ENCODE measurements at places on chromosomes 7 and 10.

- DNase-seq = peak; percentile 58
Measured at GRCh38 chr10:94108200-94108599, 114.5 kb downstream of the PLCE1 start.

GRCh38 chr10:70786799-70787415, 1.7 kb upstream of the TBATA start:
- DNase-seq = no peak

DNA sequence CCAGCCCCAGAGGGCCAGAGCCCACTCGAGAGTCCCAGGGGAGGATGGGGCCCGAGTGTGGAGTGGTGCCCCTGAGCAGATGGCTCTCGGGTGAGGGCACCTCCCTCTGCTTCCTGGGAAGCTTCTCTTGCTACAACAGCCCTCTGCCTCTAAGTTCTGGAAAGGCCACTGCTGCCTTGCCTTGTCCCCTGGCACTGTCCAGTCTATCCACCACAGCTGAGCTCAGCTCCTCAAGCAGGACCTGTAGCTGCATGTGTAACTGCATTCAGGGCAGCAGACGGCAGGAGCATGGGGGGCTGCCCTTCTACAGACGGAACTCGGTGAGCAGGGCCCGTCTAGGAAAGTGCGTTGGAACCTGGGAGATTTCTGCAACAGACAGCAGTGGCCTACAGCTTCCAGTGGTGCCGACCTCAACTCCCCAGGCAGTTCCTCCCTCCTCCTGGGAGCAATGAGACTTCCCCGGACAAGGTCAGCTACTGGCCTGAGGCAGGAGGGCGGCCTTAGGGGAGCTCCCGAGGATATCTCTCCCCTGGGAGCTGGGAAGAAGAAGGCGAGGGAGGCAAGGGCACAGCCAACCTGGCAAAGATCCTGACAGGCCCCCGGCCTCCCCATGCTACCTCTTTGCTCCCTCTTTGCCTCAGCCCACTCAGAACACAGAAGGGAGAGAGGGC, 88.5 kb downstream of the DLG5 start:
- no peak for DNase-seq

DNA sequence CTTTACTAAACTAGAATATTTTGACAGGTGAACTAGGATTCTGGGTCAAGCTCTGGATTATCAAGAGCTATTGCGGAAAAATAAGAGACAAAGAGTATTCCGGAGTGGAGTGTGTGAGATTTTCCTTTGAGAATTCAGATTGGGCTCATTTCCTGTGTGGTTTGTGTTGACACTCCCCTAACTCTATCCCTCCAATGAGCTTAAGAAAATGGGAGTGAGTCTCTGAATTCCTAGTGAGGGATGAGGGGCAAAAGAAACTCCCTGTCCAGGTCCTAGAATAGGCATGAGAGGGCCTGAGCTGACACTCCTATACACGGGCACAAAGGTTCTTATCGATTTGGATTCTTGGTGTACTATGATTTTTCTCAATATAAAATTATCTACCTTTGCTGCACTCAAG, 10.2 kb downstream of the KLF14 start:
- no peak for DNase-seq

DNA sequence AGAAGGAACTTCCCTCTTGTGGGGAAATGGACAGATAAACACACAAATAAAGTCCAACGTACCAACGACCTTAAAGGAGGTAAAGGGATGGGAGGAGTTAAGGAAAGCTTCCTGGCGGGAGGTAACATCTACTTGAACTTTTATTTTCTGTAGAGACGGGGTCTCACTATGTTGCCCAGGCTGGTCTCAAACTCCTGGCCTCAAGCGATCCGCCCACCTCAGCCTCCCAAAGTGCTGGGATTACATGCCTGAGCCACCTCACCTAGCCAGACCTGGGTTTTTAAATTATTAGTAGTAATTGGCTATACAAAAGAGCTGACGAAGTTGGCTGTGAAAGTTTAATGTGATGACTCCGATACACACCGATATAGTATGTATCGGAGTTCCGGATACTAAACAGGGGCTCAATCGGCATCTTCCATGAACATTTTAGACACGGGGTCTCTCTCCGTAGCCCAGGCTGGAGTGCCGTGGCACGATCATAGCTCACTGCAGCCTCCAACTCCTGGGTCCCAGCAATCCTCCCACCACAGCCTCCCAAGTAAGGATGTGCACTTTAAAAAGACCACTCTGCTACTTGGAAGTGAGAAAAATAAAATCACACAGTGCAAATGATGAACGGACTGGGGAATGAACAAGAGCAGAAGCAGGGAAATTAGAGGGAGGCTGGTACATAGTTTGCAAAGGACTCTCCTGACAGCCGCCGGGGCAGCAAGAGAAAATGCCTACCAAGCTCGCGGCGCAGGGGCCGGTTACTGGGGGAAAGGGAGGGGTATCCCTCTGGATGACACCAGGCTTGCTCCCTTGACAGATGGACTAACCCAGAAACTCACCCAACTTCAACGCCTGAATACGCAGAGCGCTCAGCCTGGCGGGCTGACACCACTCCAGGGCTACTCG, 1.0 kb downstream of the BCL7B start:
- DNase-seq = no peak

GRCh38 chr7:40192036-40192435, 57.2 kb downstream of the SUGCT start:
- peak; percentile 56 for DNase-seq

GRCh38 chr10:103102195-103102594, 90.9 kb downstream of the NT5C2 start:
- no peak for DNase-seq

- DNase-seq = no peak
Measured at GRCh38 chr7:29332042-29332811, 137.7 kb downstream of the CHN2 start.

- no peak for DNase-seq
Measured at GRCh38 chr7:72925546-72926120, 738 bp downstream of the POM121 start.

GRCh38 chr10:23075672-23076071, 19.7 kb upstream of the MSRB2 start:
- DNase-seq = no peak

DNA sequence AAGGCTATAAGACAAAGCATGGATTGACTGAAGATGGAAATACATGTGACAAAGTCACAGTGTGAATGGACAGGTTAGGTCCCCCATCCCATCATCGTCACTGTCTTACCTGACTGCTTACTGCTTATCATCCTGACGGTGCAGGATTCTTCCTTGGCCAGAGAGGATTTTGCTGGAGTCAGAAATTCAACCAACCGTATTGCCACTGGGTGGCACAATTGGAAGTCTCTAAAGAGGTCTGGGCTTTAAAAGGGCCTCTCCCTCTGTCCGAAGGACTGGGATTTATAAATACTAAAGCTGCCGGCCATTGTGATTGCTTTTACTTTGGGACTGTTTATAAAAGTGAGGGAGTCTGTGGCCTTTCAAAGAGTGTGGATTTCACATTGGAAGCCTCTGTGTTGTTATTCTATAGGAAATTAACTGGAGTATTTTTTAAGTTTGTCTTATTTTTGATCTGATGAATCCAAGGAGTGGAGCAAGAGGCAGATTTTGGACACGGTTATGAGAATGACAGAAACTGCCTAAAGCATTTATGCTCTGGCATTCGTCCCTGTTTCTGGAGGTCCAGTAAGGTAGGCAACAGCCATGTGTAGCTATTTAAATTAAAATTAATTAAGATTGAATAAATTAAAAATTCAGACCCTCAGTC, 113.3 kb upstream of the CREB5 start:
- peak; percentile 61 for DNase-seq

DNA sequence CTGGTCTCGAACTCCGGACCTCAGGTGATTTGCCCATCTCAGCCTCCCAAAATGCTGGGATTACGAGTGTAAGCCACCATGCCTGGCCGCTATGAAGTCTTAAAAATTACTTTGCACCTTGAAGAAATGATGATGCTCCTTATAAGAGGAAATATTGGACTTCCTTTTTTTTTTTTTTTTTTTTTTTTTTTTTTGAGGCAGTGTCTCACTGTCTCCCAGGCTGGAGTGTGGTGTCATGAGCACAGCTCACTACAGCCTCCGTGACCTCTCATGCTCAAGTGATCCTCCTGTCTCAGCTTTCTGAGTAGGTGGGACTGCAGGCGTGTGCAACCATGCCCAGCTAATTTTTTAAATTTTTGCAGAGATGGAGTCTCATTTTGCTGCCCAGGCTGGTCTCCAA, 65.3 kb downstream of the KMT2E start:
- no peak for DNase-seq

GRCh38 chr10:14534152-14534551, 203.4 kb upstream of the FRMD4A start:
- DNase-seq = no peak

DNA sequence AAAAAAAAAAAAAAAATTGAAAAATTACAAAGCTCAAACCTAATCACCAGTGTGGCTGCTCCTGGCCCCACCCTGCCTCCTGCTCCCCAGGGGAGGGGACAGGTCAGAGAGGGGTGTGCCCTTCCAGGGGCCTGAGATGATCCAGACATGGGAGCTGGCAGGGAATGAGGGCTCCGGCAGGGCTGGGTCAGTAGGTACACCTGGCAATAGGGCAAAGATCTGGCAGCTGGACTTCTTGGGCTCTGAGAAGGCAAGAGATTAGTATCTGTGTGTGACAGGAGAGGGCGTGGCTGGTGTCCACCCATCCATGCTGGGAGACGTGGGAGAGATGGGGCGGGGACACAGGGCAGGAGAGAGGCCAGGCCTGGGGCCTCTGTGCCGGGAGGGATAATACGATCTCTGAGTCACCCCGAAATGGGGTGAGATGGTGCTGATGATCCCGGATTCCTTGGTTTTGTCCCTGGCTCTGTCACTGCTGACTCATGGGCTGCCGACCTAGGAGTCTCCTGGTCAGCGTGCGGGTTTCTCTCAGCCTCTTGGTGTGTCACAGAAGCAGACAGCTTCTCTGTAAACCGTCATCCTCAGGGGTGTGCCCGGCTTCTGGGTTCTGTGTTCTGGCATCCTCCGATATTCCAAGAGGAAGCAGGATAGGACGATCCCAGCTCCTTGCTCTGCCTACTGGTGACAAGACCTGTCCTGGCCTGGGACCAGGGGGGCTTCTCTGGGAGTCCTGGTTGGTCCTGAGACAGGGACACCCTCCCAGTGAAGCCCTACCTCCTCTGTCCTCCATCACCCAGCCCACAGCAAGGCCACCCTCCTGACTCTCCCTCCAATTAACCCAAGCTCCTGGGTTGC, 8.2 kb upstream of the CLDN4 start:
- peak; percentile 96 for DNase-seq

GRCh38 chr10:30999070-30999712, 32.5 kb downstream of the ZNF438 start:
- no peak for DNase-seq

GRCh38 chr7:148921806-148922205, 37.7 kb upstream of the EZH2 start:
- DNase-seq = no peak

DNA sequence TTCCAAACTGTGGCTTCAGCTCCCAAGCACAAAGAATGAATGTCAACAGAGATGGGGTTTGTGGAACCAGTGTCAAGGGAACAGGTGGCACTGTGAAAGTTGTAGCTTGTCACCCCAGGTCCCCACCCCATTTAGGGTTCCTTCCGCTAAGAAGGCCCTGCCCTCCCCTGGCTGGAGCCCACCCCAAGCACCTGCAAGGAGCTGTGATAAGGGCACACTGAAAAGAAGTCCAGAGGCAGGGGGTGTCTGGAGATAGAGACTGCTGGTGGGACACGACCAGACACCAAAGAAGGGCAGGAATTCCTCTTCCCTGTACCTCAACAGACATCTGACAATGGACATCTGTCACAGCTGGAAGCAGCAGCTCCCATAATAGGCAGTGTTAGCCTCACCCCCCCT, 4.5 kb downstream of the GRID1 start:
- no peak for DNase-seq

- DNase-seq = no peak
Measured at GRCh38 chr10:128929131-128929530, 537.9 kb upstream of the MGMT start.

DNA sequence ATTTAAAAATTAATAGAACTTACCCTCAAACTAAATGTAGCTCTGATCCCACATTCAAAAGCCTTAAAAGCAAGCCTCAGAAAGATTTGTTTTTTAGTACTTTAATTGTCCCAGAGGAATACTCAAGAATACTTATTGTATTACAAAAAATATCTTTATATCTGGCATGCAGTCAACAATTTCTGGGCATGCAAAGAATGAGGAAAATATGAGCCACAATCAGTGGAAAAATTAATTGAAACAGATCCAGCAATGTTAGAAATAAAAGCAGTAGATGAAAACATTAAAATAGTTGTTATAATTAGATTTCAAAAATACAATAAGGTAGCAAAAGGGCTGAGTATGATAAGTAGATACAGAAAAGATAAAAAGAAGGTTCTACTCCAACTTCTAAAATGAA, 154.7 kb downstream of the PON1 start:
- no peak for DNase-seq

DNA sequence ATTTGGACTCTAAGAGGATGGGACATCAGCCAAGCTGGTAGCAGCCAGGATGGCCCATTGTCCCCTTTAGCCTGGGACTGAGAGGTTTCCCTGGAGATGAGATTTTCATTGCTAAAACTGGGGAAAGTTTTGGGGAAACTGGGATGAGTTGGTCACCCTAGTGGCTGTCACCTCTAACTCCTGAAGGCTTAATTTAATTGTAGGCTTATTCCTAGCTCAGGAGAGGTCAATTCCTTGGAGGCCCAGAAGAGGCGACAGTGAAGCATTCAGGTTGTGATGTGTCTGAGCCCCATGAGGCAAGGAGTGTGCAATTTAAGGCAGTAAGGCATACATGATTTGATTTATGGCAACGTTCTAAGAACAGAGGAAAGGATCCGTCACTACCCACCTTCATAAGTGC, 24.9 kb upstream of the JAZF1 start:
- no peak for DNase-seq

- DNase-seq = no peak
Measured at GRCh38 chr10:71533936-71534335, 137.2 kb downstream of the CDH23 start.

DNA sequence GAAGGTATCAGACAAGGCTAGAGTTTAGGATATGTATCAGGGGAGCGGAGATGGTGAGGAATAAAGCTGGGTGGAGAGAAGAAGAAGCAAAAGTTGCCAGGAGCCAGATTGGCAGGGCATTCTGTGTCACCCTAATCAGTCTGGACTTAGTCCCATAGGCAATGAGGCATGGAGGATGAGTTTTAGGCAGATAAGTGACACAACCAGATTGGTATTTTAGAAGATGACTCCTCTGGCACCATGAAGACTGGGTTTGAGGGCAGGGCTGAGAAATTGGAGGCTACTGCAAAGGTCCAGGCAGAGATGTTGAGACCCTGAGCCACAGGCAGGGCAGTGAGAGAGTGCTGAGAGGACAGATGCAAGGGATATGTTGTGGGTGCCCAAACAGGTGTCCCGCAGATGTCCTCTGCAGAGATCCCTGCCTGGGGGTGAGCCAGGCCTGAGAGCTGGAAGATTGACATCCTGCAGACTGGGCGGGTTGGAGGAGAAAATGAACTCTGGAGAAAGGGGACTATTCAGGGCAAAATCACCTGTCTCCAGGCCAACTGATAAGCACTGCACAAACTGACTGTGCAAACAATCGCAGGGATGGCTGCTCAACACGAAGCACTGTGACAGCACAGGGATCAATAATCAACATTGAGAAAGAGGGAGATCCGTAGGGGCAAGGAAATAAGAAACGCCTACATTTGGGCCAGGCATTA, 11.9 kb upstream of the HABP2 start:
- DNase-seq = no peak

Measured in AG08396 (cell line).